ENCODE measurements at places on chromosomes 3 and 15. TPM values are rescaled to one million over a fixed set of nuclear protein-coding genes. Genes with fewer than 3 reads are reported as not detected.

STAB1 gene
- total RNA-seq, result not detected

PRSS50 gene
- not detected for total RNA-seq

TAGLN3 gene
- not detected for total RNA-seq

NAALADL2 gene
- total RNA-seq, result 0.47 TPM

SAXO2 gene
- 2.0 TPM for total RNA-seq

WDR93 gene
- not detected for total RNA-seq

ECE2 gene
- total RNA-seq, result not detected

GPR160 gene
- 5.0 TPM for total RNA-seq

FGF7 gene
- 0.11 TPM for total RNA-seq

ACKR2 gene
- 2.3 TPM for total RNA-seq

LRRC31 gene
- not detected for total RNA-seq

CCNB2 gene
- total RNA-seq, result 107 TPM

SLC28A1 gene
- not detected for total RNA-seq

ANKRD34C gene
- not detected for total RNA-seq

LMAN1L gene
- 1.0 TPM for total RNA-seq

SLC51B gene
- total RNA-seq, result not detected

CPLX3 gene
- not detected for total RNA-seq

SLC22A14 gene
- not detected for total RNA-seq

ANP32A gene
- 227 TPM for total RNA-seq

CDCP1 gene
- total RNA-seq, result 17.7 TPM

VIPR1 gene
- total RNA-seq, result 9.1 TPM

PLAAT1 gene
- not detected for total RNA-seq

CCK gene
- total RNA-seq, result not detected

SNX33 gene
- 0.55 TPM for total RNA-seq

PLA2G4F gene
- not detected for total RNA-seq

GOLGA6L4 gene
- 2.4 TPM for total RNA-seq

STRIT1 gene
- total RNA-seq, result not detected

SLC2A2 gene
- not detected for total RNA-seq

SLC35G2 gene
- total RNA-seq, result not detected

EFL1 gene
- 29.0 TPM for total RNA-seq

NANOGP8 gene
- not detected for total RNA-seq

ZNF660 gene
- 0.83 TPM for total RNA-seq

CCR1 gene
- 41.5 TPM for total RNA-seq

SLC35A5 gene
- total RNA-seq, result 21.0 TPM

RBPMS2 gene
- not detected for total RNA-seq

Measured in activated CD8-positive, alpha-beta T cell treated with anti-CD3 and anti-CD28 coated beads, Interleukin-2, amount 10 ng/mL, durations not matched to agents 7 days and 5 days (primary cell).